ENCODE measurements at places on chromosomes 6 and 20.

DNA sequence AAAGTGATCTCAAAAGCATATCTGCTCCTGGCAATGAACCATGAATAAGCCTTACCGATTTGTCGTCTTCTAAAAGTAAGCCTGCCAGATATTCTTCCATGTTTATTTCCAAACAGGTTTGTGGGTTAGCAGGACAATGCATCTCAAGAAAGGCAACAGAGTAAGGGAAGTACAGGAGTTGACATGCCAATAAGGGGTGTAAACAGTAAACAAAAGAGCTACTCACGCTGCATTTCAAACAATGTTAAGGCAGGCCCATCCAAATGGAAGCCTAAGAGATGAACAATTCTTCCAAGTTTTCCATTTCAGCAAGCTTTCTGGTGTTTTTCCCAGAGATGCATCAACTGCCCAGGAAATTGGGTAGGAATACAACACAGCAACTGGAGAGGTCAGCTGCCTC lies 27.8 kb upstream of the CRIP3 start:
- DNase-seq = no peak

DNA sequence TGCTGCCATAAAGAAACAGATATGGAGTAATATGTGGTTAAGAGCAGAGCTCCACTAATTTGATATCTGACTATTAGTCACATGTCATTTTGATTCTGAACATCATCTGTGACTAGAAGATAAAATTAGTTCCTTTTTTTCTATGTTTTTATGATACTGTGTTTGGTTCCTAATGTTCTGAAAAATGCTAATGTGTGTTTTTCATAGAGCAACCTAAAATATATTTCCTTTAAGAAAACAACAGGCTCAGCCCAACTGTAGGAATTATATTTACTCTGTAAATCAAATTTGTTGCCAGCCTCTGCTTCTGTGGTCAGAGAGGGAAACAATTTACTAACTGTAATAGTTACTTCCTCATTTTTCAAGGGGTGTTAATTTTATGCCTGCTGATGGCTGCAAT lies 33.3 kb upstream of the TXLNB start:
- no peak for DNase-seq

- no peak for DNase-seq
Measured at GRCh38 chr6:18219591-18219990, 44.7 kb downstream of the DEK start.

- no peak for DNase-seq
Measured at GRCh38 chr20:58399926-58400325, 10.9 kb downstream of the VAPB start.

- no peak for DNase-seq
Measured at GRCh38 chr6:2355150-2355549, 109.7 kb upstream of the GMDS start.

- DNase-seq = no peak
Measured at GRCh38 chr6:33716890-33717632, 5.6 kb upstream of the UQCC2 start.

GRCh38 chr6:7960848-7961247 lies 50.3 kb upstream of the TXNDC5 start:
- DNase-seq = no peak

GRCh38 chr6:79467716-79468115 lies 69.5 kb downstream of the LCA5 start:
- DNase-seq = no peak

DNA sequence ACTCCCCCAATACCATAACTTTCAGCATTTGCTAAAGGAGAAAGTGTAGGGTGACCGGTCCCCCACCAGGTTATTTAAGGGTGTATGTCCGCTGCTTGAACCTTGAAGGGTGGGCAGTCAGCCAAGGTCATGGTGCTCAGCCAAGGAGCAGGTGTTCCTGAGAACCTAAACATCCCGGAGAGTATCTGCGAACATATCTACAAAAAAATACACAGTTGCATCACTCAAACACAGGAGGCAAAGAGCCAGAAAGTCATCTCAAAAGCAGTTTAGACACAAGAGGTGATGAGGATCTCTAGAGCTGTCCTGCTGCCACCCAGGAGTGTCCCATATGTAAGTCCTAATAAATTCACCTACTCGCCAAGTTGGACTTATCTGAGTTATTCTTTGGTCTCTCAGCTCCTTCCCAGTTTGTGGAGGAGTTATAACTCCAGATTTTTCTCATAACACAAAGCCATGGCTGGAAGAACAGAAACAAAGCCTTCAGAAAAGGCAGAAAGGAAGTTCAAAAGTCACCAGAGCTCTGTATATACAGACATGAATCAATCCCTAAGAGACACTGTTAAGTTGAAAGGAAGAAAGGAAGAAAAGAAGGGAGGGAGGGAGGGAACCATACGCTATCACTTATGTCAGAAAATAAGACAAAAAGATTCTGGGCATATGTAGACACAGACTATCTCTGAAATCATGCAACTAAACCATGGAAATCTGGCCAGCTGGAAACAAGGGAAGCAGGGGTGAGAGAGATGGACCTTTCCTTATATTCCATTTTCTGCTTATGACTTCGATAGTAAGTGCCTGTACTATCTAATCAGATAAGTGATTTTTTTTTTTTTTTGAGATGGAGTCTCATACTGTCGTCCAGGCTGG lies 11.3 kb downstream of the MBOAT1 start:
- DNase-seq = no peak

DNA sequence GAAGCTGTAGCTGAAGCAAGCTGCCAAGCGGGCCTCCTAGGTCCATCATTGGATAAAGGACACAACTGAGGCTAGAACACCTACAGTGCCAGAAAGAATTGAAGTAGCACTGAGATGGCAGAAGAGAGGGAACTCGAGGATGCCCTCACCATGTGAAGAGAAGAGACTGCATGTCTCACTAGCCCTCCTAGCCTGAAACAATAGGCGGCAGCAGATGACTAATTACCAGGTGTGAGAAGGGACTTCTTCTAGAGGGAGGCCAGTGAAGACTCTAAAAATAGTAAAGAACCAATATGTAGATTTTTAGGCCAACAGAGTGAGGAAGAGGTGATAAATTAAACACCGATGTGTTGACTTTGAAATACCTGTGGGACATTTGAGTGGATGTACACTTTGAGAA lies 50.3 kb downstream of the LGSN start:
- DNase-seq = no peak

DNA sequence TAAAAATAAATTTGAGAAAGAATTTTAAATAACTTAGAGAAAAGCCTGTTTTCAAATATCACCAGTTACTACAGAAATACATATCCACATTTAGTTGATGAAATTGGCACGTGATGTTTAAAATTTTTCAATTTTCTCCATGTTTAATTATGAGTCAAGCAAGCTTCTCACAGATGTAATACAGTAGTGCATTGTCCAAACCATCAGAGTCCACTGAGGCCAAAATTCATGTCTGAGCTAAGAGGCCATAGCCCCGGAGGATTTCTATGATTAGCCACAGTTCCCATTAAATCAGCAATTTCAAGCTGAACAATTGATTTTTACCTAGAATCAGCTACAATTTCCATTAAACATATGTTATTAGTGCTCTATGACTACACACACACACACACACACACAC lies 387.0 kb downstream of the LAMA2 start:
- no peak for DNase-seq

DNA sequence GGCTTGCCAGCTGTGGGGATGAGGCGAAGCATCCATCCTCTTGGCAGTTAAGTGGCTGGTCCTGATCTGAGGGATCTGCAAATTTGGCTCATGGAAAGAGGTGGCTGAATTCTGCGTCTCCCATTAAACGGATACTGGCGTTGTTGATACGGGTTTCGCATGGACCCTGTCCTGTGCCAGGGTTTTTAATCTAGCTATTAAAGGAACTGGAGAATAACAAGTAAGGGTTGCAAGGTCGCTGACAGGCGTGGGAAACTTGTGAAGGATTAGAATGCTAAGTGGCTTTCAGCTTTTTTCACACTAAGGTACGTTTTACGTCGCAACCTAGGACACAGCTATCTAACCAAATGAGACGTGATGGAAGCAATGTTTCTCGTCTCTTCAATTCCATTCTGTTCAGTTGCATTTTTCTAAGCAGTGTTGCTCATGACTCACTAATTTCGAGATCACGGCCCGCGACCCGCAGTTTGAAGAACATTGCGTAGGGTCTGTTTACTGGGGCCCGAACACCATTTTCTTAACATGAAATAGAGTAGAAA lies 852 bp downstream of the GMNN start:
- DNase-seq = no peak

DNA sequence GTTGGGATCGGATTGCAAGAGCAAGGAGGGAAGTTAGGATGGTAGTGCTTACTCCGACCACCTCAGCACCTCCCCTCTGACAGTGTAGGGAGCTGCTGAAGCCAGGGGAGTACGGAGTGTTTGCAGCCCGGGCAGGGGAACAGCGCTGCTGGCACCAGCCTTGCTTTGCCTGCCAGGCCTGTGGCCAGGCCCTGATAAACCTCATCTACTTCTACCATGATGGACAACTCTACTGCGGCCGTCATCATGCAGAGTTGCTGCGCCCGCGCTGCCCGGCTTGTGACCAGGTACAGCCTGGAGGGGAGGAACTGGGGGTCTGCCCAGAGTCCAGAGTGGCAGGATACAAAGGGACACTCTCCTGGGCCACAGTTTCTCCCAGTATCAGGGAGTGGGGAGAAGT lies 2.2 kb upstream of the TOMM6 start:
- DNase-seq = no peak

DNA sequence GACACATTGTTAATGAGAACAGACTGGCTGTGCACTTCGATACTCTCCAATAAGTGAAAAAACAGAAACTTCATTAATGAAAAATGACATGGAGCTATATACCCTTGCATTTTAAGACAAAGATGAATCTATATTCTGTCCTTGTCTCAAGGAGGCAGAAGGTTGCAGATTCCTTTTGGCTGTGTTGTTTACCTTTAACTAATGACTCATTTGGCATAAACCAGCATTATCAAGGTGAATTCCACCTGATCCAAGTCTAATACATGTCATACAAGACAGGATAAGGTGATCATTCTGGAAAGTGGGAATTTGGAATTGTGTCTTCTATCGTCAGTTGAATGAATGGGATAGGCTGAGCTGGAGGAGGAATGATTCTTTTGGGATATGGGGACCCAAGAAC lies 192.9 kb downstream of the PLCB4 start:
- DNase-seq = no peak

DNA sequence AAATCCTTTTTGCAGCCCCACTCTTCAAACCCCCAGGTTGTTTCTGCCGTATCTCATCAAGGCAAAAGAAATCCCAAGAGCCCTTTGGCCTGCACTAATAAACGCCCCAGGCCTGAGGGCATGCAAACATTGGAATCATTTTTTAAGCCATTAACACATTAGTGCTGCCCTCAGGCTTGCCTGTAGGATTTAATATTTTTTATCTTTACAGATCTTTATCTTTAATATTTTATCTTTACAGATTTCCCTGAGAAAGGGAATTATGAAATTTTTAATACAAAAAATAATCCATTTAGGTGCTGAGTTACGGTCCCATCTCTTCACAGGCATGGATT lies 14.7 kb downstream of the GTPBP2 start:
- DNase-seq = no peak

- DNase-seq = no peak
Measured at GRCh38 chr6:318243-318890, 26.1 kb downstream of the DUSP22 start.

- DNase-seq = no peak
Measured at GRCh38 chr20:23050076-23050838, 785 bp upstream of the THBD start.

DNA sequence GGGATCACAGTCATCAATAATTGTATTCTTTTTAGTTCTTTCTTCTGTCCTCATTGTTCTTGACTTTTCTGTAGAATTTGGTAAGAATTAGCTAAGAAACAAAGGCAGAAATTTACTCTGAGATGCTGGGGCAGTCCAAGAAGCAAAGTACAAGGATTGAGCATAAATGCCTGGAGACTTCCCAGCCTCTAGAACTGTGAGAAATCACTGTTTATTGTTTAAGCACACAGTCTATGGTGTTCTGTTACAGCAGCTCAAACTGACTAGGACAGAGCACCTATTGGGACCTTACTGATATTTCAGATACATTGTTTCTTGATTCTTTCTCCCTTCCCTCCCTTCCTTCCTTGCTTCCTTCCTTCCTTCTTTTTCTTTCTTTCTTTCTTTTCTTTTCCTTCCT lies 192.7 kb upstream of the SLC35B3 start:
- no peak for DNase-seq

DNA sequence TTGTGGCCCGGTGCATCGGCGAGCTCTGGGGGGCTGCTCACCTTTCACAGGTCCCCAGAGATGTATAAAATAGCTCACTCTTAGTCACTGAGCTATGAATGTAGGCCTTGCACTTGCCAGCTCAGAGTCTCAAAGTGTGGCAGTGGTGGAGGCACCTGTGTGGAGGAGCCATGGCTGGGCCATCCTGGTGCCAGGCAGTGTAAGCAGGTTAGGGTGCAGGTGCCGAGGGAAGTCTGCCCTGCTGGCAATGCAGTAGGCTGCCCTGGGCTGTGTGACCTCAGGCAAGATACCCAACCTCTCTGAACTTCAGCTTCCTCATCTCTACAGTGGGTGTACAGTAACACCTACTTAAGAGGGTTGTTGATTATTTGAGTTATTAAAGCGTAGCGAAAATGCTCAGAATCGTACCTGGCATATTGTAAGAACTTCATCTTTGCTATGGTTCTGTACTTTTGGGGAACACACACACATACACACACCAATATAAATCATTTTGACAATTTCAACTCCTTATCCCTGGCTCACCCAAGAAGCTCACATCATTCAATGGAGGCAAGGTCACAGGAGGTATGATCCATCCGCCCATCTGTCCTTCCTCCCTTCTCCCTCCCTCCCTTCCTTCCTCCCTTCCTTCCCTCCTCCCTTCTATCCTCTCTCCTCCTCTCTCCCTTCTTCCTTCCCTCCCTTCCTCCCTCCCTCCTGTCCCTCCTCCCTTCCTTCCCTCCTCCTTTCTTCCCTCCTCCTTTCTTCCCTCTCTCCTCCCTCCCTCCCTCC lies 66.8 kb upstream of the STX16 start:
- no peak for DNase-seq

DNA sequence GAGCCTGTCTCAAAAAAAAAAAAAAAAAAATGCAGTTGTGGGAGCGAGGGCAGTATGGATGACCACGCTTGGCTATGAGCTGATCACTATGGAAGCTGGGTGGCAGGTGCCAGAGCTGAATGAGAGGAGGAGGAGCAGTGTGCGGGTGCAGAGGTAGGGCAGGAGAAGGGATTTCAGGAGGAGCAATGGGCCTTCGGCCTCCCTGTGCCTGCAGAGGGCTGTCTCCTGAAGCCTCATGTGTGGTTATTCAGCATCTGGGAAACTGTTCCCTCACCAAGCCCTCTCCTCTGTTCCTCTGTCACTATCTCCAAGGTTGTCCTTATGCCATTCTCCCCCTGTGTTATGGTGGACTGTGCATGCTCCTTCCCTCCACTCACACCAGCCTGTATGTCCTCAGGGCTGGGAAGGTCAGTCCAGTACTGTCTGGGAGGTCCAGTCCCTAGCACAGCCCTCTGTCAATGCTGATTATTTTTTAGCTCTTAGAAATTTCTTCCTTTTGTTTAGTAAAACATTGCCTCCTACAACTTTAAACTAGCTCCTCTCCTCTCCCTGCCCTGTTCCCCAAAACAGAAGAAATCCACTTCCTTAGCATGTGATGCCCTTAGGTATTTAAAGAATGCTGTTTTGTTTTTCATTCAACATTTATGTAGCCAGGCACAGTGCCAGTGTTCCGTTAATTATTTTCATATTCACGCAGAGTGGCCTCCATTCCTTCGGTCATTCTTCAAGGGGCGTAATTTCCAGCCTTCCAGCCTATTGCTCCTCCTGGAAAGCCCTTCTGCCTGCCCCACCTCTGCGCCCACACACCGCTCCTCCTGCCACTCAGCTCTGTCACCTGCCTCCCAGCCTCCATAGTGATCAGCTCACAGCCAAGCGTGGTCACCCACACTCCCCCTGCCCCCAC lies 48.9 kb downstream of the CNBD2 start:
- DNase-seq = no peak

- DNase-seq = no peak
Measured at GRCh38 chr20:1265916-1266166, 253 bp upstream of the SNPH start.
